ENCODE measurements at places on chromosomes 5 and 9.

DNA sequence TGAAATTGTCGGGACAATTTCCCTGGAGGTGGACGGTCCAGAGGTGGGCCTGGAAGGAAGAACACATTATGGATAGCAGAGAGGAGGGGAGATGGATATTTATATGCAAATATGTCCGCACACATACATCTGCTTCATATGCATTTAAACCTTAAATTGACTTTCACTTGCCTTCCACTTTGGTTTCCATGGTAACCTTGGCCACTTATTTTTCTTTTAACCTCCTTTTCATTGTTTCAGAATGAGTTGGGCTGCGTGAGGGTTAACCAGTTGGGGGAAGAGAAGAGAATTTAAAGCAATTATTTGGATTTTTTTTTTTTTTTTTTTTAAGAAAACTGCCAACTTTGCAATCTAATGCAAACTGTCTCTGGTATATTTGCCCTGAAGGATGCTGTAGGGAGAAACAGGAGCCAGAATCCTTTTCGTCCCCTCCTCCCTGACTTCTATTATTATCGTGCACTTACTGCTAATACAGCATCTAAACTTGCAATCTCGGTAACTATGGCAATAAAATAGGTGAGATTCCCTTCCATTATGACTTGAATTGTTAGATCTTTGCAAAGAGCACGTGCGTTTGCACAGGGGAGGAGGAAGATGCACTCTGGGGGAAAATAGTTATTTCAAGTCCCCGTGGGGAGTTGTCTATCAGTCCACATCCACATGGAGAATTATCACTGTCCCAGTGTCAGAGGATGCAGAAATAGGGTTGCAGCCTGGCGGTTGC is 35.6 kb downstream of the TLR4 start:
- no peak for DNase-seq

DNA sequence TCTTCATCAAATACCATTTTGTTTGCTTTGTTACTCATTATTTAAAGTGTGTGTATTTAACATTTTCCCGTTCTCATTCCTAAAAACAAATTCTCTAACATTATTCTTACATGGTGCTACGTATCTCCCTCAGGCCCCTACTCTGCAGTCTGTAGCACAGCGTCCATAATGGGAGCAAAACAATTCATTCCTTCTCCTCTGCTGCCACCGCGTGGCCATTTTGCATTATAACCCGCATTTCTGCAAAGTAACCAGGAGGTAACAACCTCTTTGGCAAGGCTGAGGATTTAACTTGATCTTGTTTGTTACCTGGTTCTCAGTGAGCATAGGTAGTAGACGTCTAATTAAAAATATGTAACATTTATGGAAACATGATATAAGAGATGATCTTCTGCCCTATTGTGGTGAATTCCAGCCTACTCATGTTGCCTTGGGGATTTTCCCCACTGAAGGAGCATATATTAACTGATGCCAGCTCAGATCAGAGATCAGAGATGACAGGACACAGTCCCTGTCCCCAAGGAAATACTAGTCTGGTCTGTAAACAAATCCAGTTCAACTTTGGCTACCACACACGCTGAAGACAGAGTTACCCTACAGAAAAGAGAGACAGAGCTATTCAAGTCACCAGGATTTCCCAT is 10.5 kb downstream of the OR1K1 start:
- DNase-seq = peak; percentile 71

GRCh38 chr9:12843735-12844134 is 68.9 kb downstream of the LURAP1L start:
- DNase-seq = no peak

- DNase-seq = no peak
Observed at GRCh38 chr5:93924628-93925027, 183.2 kb upstream of the POU5F2 start.

- no peak for DNase-seq
Observed at GRCh38 chr9:112629671-112630485, 88.0 kb downstream of the INIP start.

- DNase-seq = no peak
Observed at GRCh38 chr9:34686732-34687131, 4.3 kb downstream of the CCL19 start.

GRCh38 chr9:84450029-84450428 is 109.5 kb upstream of the SLC28A3 start:
- DNase-seq = no peak

DNA sequence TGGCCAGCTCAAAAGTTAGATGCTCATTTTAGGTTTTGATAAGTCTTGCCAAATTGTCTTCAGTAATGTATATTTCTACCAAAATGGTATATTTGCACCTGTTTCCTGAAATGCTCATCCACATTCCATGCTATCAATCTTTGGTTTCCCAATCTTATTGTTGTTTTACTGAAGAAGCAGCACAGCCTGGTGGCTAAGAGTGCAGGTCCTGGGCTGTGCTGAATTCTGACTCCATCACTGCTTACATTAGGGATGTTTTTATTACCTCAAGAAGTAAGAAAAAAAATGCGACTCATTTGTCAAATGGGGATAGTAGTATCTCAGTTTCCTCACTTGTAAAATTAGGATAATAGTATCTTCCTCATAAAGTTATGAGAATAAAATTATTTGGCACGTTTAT is 13.6 kb upstream of the S100Z start:
- no peak for DNase-seq

GRCh38 chr9:131833906-131834305 is 94.0 kb upstream of the RAPGEF1 start:
- no peak for DNase-seq

DNA sequence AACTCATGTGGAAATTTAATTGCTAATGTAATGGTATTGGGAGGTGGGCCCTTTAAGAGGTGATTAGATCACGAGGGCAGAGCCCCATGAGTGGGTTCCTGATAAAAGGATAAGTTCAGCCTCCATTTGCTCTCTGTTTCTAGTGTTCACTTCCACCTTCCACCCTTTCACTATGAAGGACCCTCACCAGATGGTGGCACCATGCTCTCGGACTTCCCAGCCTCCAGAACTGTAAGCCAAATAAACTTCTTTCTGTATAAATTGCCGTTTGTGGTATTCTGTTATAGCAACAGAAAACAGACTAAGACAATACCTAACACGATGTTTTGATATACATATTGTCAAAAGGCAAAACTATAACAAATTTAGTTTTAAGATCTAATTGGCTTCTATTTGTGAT is 166.2 kb downstream of the DEPDC1B start:
- DNase-seq = no peak

- no peak for DNase-seq
Observed at GRCh38 chr5:135204151-135204600, 170.1 kb upstream of the PITX1 start.

DNA sequence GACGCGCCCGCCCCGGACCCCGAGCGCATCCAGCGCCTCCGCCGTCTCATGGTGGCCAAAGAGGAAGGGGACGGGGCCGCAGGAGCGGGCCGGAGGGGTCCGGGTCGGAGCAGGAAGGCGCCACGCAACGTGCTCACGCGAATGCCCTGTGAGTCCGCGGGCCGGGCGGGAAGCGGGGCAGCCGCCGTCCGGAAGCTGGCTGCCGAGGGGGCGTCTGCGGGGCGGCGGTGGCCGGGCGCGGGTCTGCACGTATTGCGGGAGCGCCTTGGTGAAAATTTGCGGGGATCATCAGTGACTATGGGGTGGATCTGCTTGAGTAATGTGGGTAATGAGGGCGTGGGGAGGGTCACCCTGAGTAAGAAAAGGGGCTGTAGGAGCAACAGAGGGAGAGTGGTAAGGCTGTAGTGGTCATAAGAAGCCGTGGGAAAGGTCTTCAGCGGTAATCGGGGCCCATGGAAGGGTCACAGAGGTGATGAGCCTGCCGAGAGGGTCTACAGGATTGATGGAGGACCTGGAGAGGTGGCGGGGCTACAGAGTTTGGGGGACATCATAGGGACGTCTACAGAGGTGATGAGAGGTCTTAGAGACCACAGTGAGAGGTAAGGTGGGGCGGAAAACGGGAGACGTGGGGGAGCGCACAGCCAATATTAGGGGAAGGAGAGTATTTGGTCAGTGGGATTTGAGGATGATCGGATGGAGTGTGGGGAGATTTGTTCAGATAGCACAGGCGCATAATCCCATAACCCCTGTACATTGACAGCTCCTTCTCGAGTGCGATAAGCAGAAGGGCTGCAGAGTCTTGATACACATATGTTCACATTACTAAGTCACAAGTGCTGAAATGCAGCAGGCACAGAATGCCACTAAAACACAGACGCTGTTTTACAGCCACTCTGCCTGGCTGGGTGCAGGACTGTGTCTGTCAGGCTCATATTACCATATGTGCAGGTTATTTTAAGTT is 819 bp downstream of the LSM11 start:
- no peak for DNase-seq

GRCh38 chr5:78671609-78672008 is 23.0 kb upstream of the LHFPL2 start:
- DNase-seq = no peak

GRCh38 chr9:133184971-133185370 is 21.3 kb upstream of the GBGT1 start:
- DNase-seq = peak; percentile 23

DNA sequence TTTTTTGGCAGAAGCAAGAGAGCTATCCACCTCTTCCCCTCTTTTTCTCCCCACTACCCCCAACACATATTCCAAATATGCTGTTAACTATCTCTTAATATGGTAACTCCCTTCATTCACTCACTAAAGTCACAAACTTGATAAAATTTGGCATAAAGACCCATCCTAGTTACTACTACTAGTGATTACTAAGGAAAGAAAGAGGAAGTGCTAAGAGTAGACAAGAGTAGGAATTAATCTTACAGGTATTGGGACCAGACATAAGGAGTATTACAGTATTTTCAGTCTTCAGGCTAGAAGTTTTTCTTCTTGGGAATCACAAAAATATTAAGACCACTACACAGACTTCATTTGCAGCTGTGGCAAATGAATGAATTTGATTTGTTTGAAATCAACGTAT is 2.2 kb downstream of the ADAMTS6 start:
- no peak for DNase-seq

DNA sequence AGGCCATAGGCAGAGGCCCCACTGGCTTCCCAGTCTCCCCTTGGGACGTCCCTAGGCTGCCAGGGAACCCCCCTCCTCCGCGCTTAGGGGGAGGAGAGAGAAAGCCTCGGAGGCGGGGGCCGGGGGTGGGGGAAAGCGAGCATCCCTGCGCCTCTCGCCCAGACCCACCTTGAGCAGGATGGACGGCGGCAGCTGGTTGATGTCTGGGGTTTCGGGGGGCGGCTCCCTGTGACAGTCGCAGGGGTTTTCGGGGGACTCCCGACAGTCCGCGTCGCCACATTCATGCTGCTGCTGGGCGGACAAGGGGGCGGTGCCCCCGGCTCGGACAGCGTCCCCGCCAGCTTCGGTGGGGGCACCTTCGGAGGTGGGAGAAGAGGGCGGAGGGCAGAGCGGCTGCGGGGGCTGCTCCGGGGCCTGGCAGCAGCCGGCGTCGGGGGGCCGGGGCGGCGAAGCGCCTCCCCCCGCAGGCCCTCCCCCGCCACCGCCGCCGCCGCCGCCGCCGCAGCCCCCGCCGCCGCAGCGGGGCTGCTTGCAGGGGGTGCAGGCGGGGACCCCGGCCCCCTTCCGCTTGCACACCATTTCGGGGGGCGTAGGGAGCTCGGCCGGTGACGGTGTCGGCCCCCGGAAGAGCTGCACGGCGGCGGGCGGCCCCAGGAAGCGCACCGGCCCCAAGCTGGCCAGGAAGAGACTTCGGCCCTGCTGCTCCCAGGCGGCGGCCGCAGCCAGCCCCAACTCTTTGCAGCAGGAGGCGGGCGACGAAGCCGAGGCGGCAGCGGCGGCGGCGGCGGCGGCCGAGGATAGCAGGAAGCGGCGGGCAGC is 1.2 kb downstream of the FBXL17 start:
- peak; percentile 47 for DNase-seq

DNA sequence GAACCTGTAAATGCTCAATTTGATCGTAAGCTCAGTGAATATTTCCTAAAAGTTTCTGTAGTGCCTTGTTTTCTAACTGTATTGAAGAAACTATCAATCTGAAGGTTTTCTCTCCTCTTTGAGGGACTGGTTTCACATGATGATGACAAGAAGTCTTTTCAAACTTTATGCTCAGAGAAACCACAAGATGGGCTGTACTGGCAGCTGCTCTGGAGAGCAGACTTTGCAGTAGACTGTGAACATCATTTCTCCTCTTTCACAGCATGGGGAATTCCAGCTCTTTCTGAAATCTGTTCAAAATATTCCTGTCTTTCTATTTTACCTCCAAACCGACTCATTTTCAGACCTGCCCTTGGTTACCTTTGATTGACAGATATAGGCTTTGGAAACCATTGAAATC is 194.4 kb downstream of the IZUMO3 start:
- DNase-seq = no peak

- no peak for DNase-seq
Observed at GRCh38 chr5:765948-766631, 18.4 kb downstream of the ZDHHC11B start.

DNA sequence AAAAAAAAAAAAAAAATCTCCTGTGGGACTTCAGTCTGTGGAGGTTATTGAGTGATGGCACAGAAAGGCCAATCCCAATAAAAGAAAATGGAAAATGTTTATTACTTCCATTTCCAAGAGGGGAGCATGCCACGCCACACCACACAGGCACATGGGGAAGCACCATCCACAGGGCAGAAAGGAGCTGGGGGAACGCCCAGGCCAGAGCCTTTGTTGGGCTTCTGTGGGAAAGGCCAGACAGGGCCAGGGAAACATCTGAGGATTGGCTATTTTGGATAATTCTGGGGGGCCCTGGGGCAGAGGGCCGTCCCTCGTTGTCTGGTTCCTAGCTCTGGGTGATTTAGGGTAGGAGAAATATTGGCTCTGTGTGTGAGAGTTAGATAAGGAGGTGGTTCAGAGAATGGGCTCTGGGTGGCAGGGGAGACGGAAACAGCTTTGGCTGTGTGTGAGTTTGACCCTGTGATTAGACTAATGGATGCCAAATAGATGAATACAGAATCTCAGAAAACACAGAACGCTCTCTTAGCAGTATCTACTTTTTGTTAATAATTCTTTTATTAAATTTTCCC is 49.0 kb upstream of the ABL1 start:
- no peak for DNase-seq

GRCh38 chr5:104652271-104652861 is 1089.8 kb upstream of the NUDT12 start:
- no peak for DNase-seq

DNA sequence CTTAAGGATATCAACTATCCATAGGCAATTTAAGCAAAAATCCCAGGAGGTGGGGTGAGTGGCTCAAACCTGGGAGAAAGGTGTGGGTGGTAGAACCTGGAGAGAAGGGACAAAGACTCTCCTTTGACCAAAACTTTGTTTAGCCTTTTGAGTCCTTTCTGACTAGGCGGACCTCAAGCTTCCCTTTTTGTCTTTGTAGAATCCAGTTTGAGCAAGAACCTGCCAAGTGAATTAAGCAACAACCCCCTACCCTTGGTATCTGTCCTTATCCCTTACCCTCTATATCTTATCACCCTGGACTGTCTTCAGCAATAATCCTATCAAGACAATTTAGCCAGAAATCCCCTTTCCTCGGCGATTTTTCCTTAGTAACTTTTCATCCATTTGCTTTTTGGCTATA is 53.5 kb upstream of the SLC28A3 start:
- DNase-seq = no peak

GRCh38 chr5:96254980-96255691 is 177.9 kb downstream of the PCSK1 start:
- DNase-seq = no peak
